Activated naive CD8-positive, alpha-beta T cell treated with anti-CD3 and anti-CD28 coated beads for 36 hours (primary cell): ENCODE measurements at places on chromosomes 2 and 18.

DNA sequence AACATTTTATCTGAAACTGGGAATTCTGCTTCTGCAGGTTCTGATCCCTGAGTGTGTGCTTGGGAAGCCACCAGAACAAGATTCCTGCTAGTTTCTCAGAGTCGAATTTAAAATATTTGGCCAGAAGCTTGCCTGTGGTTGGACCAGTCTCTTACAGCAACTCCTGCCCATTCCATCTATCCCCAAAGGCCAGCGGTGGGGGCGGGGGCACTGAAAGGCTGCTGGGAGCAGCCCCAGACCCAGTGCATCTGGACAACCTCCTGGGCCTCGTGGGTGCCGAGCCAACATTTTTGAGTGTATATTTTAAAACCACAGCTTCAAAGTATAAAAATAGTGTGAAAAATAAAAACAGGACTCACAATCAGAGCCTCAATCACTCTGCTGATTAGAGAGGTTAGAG is 38.6 kb upstream of the ZFP36L2 start:
- no peak for DNase-seq

GRCh38 chr2:71333619-71334018 is 2.0 kb downstream of the ZNF638 start:
- DNase-seq, result no peak

GRCh38 chr2:142981069-142981378 is 103.6 kb downstream of the KYNU start:
- no peak for DNase-seq

- DNase-seq, result no peak
Measured at GRCh38 chr2:79189465-79189864, 29.9 kb upstream of the REG3A start.

DNA sequence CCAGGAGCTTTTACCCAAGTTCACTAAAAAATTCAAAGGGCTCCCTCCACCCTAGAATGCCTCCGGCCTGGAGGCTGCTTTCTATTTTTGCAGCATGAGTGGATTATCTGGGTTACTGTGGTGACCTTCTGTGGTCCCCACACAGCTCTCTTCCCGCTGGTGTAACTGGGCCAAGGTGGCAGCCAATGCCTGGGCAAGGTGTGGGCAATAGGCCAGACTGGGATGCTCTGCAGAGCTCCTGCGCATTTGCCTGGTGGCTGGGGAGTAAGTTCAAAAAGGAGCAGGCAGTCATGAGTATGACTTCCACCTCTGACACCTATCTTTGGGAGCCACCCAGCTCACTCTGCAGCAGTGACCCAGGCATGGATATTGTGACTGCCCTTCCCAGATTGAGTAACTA is 130.5 kb upstream of the SPRED2 start:
- no peak for DNase-seq

GRCh38 chr18:76610933-76611749 is 116.1 kb upstream of the ZNF516 start:
- DNase-seq, result no peak

DNA sequence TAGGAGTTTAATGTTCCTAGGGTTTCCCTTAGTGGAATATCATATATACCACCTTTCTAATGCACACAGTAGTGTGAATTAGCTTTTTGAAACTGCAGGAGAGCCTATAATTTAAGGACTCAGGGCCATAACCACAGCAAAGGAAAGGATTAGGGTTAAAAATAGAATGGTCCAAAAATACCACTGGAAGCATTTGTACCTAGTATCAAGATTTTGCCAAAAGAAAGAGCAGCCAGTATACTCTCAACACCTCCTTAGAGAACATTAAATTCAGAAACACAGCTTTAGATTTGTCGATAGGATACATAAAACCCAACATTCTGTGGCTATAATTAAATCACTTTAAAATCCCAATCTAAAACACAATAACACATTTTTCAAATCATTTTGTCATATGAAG is 634.9 kb downstream of the EPHA4 start:
- no peak for DNase-seq

DNA sequence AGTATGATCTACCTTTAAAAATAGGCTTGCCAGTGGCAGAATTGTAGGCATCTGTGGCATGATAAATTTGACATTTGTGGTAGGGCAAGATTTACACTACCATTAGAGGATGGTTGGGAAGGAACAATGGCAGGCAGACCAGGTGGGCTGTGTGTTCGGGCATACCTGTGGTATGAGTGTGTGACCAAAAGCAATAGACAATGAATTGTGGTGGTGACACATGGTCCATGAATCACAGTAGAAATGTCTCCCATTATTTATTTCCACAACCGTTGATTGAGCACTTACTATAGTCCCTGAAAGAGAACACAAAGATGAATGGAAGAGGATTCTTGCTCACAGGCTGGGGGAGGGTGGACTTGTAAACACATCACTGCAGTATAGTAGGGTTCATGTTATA is 29.9 kb upstream of the RUFY4 start:
- DNase-seq, result no peak

GRCh38 chr2:65450810-65451209 is 18.4 kb upstream of the SPRED2 start:
- DNase-seq, result no peak

DNA sequence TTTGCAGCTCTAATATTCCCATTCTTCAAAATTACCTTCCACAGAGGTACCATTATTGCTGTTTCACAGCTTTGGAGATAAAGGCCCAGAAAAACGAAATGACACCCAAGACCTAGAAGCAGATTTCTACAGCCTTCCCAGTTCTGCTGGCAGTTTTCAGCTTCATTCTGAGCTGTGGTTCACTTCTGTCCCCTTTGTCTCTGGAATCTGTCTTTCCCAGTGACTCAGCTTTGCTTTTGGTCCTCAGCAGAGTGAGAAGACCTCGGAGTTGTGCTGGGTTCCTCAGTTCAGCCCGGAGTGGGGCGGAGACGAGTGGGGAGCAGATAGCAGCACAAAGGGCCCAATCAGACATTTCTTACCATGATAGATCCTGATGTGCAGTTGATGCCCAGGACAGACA is 180.7 kb upstream of the CXCR4 start:
- DNase-seq, result no peak

DNA sequence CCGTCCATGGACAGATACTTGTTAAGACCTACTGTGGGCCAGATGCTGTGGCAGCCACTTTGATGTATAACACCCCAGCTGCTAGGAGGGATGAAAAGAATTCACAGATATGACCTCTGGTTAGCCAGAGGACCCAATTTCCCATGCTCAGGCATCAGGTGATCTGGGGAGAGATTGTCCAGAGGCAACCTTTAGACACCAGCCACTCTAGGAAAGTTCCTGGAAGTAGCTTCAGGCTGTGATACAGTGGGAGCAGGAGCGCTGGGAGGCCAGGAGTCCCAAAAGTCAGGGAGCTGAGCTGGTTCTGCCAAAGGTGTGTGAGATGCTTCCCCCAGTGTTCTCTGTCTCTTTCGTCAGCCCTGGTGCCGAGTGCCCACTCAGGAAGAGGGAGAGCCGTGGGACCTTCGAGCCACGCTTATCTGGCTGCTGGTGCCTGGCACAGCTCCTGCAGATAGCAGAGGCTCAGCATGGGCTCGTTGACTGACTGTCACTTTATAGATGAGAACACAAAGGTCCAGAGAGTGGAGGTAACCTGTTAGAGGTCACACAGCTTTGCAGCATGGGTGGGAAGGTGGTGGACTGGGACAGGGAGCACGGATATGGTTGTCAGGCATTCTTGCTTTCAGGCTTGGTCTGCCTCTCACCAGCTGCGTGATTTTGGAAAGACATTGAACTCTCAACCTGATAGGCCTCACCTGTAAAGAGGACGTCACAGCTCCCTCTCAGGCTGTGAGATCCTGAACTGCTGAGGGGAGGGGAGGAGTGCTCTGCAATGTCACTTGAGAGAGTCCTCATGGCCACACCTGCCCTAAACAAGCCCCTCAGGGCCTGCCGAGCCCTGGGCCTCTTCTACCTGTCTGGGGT is 7.8 kb upstream of the RALB start:
- DNase-seq, result no peak

DNA sequence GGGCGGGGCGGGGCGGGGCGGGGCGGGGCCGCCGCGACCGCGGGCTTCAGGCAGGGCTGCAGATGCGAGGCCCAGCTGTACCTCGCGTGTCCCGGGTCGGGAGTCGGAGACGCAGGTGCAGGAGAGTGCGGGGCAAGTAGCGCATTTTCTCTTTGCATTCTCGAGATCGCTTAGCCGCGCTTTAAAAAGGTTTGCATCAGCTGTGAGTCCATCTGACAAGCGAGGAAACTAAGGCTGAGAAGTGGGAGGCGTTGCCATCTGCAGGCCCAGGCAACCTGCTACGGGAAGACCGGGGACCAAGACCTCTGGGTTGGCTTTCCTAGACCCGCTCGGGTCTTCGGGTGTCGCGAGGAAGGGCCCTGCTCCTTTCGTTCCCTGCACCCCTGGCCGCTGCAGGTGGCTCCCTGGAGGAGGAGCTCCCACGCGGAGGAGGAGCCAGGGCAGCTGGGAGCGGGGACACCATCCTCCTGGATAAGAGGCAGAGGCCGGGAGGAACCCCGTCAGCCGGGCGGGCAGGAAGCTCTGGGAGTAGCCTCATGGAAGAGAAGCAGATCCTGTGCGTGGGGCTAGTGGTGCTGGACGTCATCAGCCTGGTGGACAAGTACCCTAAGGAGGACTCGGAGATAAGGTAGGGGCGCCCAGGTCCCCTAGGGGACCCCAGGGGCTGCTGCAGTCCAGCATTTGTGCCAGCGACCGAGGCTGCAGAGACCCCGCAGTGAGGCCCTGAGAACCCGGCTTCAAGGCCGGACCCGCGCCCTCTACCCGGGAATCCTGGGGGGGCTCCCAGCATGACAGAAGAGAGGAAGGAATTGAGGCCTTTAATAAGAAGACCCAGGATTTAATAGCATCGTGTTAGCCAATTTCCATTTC is at the start of gene KHK:
Gene KHK, plus strand, starts transcription at position 49 of the 870 bp plus-strand sequence. Its CDS starts 488 bp downstream, at position 537.
- DNase-seq, result no peak

DNA sequence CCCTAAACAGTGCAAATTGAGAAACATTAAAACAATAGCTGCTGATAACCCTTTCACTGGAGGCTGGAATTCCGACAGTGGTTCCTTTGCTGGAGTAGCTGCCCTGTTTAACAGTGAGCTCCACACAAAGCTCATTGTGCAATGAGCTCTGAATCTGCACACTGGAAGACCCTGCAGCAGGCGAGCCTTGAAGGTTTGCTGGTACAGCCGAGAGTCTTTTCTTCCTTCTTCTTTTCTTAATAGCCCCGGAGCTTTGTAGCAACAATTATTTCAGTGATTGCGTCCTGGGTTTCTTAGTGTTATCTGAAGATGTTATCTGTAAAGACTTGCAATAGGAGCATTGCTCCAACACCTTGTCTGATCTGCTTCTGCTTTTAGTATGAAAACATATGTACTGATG is 50.8 kb upstream of the CXCR4 start:
- DNase-seq, result no peak

GRCh38 chr2:102839668-102840388 is 78.0 kb downstream of the TMEM182 start:
- DNase-seq, result no peak

GRCh38 chr2:30262716-30263309 is 31.5 kb downstream of the LBH start:
- DNase-seq, result no peak

DNA sequence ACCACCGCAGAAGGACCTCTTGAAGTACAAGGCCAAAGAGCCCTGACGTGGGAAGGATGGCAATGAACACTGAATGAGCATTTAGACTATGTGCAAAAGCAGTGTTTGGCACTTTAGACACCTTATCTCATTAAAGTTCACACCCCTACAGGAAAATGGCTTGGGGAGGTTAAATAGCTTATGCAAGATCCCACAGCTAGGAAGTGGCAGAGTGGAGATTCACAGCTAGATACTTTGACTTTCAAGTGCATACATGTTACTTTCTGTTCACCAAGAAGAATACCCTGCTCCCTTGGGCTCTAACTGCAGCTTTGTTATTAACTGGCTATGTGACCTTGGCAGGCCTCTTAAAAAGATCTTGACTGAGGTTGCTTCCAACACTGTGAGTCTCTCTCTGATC is 58.2 kb downstream of the ICOS start:
- no peak for DNase-seq

DNA sequence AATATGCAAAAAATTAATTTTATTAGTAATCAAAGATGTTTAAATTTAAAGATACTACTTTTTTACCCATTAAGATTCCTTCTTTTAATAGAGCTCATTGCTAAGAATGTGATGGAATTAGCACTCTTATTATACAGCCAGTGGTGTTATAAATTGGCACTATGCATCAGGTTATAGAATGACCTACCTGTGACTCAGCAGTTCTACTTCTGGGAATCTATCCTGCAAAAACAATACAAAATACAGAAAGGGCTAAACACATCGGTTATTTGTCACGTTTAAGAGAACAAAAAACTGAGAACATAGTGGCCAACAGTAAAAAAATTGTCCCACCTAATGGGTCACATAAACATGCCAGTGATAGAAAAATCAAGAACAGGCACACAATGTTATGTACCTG is 9.4 kb upstream of the ADD2 start:
- DNase-seq, result no peak

- no peak for DNase-seq
Measured at GRCh38 chr2:73999881-74000597, 15.3 kb downstream of the TET3 start.

DNA sequence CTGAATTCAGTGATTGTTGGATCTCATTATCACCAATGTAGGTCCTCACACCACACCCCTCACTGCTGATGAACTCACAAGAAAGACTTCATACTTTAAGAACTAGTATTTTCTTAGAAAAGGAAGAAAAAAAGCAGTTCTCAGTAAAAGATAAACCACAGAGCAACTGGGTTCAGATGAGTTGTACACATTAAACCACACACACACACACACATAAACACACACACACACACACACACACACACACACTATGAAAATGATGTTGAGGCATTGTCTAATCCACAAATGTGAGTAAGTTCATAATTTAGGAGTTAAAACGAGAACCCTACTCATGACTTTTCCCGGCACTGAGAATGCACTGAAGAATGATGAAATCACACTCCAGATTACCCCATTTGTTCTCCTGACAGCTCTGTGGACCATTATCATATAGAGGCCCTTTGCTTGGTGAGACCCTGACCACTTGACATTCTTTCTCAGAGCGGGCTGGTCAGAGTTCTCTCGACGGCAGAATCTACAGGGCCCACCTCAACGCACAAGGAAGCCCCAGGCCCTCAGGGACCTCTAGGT is 106.2 kb downstream of the BCL2 start:
- no peak for DNase-seq

- DNase-seq, result no peak
Measured at GRCh38 chr2:229931241-229931640, 8.9 kb downstream of the FBXO36 start.

GRCh38 chr2:176415937-176416499 is 146.8 kb downstream of the MTX2 start:
- DNase-seq, result no peak

DNA sequence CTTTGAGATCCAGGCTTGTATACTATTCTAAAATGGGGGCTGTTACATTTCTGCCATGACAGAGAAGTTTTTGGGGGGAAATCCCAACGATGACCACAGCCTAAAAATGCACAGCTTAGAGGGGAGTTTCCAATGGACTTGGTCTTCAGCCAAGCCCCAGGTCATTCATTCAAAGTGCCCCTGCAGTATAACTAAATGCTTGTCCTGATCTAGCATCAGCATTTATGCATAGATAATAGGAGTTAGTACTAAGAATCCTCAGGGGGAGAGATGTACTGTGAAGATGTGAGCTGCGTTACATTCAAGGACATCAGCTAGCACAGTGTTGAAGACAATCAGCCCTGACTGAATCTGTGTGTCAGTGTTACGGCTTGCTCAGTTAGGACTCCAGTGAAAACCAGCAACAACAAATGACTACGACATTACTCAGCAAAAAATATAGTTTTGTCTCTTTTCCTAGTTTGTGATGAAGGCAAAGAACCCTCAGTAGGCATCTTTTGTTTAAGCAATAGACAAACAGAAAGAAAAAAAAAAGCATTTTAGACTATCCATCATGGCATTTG is 160.9 kb downstream of the ZEB2 start:
- DNase-seq, result peak; percentile 21
